ENCODE measurements at places on chromosomes 6 and 20.

DNA sequence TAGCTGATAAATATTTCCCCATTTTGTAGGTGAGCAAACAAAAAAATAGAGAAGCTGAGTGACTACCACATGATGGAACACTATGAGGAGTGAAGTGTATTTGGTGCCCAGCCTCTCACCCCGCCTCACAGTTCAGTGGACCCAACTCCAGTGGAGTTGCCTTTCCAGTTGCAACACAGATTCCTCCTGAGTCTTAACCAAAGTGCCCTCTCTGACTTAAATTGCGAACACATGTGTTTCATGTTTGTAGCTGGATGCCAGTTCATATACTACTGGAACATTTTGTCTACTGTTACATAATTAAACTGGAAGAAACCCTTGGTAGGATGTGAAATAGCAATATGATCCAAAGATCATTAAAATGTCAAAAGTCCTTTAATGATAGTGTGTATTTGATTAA lies 448.9 kb downstream of the COL12A1 start:
- DNase-seq: no peak

DNA sequence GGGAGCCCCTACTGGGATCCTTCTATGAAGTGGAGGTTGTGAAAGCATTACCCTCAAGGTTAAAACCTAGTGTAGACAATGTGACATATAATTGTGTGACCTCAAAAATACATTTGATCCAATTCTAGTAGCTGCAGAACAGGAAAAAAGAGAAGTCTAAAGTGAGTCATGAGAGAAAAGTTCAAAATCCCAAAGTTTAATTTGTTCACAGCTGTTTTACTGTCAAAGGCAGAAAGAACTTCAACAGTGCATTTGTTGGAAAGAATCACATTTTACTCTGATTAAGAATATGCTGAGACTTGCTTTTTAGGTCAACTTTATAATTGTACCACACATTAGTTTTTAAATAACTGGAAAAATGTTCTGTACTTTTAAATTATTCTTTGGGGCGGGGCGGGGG lies 1027.4 kb upstream of the FLRT3 start:
- no peak for DNase-seq

DNA sequence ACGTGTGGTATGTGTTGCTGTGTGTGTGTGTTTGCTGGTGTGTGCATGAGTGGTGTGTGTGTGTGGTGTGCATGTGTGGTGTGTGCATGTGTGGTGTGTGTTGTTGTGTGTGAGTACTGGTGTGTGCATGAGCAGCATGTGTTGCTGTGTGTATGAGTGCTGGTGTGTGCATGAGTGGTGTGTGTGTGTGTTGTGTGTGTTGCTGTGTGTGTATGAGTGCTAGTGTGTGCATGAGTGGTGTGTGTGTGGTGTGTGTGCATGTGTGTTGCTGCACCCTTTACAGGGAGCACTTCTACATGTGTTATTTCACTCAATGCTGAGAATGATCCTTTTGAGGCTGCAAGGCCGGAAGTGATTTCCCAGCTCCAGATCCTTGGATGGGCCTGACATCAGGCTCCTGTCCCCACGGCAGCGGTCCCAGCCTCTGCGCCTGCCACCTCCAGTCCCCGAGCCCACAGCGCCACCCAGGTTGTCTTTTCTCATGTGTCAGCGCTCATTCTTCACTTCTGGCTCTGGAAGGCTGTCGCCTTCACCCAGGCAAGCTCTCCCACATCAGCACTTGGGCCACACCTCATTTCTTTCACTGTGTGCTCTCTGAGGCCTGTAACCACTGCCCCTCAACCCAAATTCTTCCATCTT lies 2.6 kb downstream of the NPEPL1 start:
- no peak for DNase-seq

DNA sequence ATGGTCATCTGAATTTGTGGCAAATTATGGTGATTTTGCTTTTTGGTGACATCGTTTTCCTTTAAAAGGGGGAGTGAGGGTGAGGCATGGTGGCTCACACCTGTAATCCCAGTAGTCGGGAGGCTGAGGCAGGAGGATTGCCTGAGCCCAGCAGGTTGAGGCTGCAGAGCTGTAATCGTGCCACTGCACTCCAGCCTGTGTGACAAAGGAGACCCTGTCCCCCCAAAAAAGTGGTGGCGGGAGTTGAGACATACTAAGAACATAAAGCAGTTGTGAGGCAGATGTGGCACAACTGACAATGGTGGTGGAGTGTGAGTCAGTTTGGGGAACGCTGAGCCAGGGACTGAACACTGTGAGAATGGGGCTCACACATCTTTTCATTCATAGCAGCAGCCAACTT lies 45.5 kb downstream of the ADNP start:
- no peak for DNase-seq

DNA sequence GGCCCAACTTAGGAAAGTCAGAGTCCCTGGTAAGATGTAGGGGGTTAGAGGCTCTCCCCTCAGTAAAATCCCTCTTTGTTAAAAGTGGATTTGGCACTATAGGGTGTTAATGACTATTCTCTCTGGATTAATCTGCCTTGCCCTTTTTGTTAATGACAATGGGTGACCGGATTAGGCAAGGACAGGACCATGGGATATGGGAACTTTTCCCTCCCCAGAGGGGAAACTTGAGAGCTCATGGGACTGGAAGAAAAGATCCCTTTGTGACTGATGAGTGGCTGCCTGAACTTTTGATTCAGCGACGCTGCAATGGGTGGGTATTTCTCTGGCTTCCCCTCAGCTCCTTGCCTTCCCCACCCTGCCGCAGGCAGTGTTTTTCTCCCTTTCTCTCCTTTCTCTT lies 12.2 kb upstream of the TAAR9 start:
- no peak for DNase-seq

GRCh38 chr6:158860279-158860865 lies 41.2 kb upstream of the EZR start:
- DNase-seq: no peak

DNA sequence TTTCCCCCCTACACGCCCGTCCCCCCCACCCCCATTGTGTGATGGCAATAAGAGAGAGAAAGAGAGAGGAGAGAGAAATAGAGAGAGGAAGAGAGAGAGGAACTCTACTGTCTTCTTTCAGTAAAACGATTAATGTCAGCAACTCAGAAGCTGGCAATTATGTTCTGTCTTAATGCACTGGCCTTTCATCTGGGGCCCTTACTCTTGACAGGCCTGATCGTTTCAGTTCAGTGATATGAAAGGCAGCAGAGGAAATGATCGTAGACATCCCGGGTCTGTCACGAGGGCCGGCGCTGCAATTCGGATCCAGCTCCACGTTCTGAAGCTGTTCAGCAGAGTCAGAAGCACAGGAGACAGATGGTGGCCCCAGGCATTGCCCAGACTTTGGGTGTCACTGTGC lies 308.9 kb downstream of the ZNF217 start:
- DNase-seq: no peak

DNA sequence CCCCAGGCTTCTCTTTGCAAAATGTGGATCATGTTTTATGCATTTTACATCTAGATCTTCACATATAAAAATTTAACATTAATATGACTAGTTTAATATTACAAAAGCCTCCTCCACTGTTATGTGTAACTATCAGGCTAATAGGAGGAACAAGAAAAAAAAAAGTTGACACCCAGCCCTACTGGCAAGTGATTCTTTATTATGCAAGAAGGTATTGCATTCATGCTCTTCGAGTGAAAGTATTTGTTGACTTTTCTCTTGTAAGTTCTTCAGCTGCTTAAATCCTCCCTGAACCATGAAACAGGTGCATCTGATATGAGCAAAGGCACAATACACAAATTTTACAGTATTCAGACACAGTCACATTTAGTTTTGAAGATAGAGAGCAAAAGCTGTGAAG lies 716 bp upstream of the HLA-DQB2 start:
- no peak for DNase-seq

GRCh38 chr6:159676890-159677505 lies 16.0 kb downstream of the SOD2 start:
- DNase-seq: no peak

DNA sequence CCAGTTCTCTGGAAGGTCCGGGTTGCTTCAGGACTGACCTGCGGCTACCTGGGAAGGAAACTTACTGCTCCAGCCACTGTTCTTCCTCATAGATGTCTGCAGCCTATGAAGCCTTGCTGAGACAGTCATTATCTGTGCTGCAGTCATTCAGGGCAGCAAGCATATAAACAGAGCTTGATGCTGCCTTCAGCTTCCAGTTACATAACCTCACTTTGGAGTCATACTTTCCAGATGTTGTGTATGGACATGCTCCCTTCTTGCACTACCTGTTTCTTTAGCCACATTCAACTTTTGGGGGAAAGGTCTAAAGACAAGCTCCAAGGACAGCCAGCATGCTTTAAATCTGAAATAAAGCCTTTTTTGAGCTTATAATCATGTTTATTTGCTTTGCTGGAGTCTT lies 98.1 kb downstream of the SLC24A3 start:
- DNase-seq: no peak

GRCh38 chr6:46058951-46059350 lies 43.3 kb upstream of the CLIC5 start:
- DNase-seq: no peak

- no peak for DNase-seq
Observed at GRCh38 chr6:10518557-10519407, 2.4 kb upstream of the GCNT2 start.

DNA sequence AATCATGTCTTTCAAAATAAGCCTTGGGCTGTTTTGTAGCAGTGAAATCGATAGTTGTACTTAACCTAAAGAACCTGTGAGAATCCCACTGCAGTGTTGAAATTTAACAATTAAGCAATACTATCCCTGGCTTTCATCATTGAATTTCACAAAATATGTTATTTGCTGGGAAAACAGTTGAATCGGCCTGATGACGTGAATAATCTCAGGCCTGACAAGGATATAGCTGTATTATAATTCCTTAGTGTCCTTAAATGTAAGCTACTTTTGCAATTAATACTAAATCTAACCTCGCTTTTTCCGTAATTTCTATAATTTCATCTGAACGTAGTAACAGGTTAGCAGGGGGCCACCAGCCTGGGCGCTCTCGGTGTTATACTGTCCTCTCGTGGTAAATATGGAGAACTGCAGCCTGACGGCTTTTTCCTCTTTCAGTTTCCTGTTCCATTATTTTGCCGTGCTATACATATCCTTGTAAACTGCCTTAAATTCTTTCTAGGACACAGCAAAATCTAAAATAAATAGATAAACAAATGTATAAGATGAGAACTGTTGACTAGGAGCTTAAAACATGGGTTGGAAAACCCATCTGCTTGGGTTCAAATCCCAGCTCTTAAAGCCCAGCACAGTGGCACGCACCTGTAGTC lies 24.0 kb downstream of the MTFR2 start:
- no peak for DNase-seq

DNA sequence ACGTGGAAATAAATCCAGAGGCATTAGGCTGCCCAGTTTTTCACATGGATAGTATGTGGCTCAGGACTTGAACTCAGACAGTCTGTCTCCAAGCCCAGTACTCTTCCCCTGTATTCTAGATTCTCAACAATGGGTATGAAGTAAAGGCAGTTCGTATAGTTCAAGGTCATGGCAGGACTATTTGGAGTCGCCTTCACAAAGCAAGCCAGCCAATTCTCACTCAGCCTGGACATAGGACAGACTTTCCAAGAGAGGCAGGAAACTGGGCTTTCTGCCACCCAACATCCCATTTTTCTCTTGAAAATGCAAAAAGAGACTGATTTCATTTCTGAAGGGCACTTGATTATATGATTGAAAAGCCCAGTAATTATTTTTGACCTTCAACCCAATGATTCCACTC lies 111.0 kb downstream of the EDN1 start:
- no peak for DNase-seq

- no peak for DNase-seq
Observed at GRCh38 chr6:100999034-100999597, 118.0 kb upstream of the ASCC3 start.

- no peak for DNase-seq
Observed at GRCh38 chr20:20003031-20003954, 13.9 kb upstream of the NAA20 start.

DNA sequence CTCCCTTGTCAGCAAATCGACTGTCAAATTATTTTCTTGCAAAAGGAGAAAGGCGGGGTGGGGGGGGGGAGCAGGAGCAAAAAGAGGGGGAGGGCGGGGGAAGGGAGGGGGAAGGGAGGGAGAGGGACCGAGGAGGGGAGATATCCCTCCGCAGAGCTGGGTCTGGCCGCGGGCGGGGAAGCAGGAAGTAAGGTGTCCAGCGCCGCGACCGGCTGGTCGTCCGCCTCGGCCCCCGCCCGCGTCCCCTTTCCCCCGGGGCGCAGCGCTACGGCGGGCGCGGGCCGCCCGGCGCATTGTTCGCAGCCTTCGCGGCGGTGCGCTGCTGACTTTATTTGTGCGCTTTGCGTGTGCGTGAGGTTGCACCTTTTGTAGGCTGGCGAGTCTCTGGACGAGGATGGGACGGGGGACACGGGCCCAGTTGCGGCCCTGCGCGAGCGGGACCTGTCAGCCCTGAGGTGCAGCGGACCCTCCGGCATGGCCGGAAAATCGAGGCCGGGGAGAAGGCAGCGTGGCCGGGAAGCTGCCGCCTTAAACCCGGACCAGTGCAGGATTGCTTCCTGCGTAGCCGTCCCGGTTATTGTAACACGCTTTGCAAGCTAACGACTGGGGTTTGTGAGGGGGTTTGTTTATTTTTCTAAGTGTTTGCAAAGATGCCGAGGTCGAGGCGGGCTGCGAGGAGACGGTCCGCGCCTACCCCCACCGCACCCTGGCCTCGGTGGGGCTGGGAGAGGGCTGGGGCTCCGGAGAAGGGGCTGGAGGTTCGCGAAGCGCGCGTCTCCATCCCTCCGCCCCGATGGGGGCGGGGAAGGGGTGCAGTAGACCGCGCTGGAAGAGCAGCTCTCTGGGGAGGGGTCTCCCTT lies 675 bp upstream of the TRERF1 start:
- no peak for DNase-seq

GRCh38 chr20:30594112-30594511 lies 663.4 kb upstream of the DEFB115 start:
- DNase-seq: no peak

DNA sequence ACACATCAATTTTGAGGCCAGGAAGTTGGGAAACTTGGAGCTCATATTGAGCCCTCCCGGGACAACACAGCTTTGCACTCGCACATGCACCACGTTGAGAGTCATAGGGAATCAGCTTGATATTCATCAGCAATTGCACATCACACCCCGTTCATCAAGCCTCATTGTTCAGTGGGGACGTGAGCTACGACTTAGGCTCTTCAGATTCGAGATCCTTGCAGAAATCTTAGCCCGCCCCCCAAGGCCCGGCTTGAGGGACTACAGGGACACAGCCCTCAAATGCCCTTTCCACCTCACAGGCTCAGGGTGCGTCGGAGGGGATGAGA lies 93.0 kb upstream of the MAFB start:
- no peak for DNase-seq

DNA sequence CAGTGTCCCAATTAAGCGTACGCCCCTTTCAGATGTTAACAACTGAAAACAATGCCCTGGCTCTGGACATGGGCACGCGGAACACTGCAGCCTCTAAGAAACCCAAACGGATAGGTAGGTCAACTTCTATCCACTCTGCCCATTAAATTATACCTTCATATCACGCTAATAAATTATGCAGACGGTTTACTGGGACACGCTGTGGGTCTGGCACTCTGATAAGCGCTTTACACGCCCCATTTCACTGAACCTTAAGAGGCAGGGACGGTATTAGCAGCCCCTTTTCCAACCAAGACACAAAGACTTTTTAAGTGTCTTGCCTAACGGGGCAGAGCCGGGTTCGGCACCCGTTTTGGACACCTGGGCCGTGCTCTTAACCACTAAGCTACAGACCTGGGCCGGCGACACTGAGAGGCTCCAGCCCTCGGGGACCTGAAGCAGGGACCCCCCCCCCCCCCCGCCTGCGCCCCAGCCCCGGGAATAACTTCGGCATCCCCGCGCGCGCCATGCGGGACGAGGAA lies 744 bp downstream of the STAU1 start:
- no peak for DNase-seq

GRCh38 chr6:69835414-69836179 lies 30.8 kb upstream of the COL19A1 start:
- peak; percentile 24 for DNase-seq

GRCh38 chr6:124524491-124525200 lies 437.6 kb upstream of the RNF217 start:
- no peak for DNase-seq

All from HFF-Myc (cell line).